ENCODE measurements at places on chromosomes 1 and 21.

DNA sequence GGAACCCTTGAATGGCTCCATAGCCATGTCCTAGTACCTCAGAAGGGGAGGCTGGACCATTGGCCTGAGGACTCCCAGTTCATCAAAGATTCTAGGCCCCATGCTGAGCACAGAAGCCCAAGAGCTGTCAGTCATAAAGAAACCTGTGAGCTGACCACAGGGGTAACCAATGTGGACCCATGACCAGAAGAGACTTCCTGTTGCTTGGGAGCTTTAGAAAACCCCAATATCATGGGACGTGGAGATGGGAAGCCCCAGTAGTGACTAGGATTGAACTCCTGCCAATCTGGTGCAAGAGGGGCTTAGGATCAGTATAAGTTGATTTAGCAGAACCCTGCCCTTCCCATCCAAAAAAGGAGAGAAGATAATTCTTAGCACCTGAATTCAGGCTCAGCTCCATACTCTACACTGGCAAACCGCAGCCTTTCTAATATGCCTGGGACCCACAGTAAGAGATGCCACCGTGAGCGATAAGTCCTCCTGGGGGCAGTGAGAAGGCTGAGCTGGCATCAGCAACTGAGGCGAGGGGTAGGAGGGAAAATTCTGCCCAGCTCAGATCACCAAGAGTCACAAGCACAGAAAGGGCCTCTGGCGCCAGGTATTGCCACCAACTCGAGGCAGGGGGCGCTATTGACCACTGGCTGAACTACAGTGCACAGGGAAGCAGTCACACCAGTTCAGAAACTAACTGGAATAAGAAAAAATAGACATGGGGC lies 108.9 kb downstream of the CAPN8 start:
- peak; percentile 57 for DNase-seq

- DNase-seq: no peak
Observed at GRCh38 chr1:53501065-53502005, 42.1 kb downstream of the DMRTB1 start.

- DNase-seq: peak; percentile 92
Observed at GRCh38 chr1:181149326-181150125, 61.0 kb downstream of the IER5 start.

GRCh38 chr1:198825254-198825653 lies 186.4 kb downstream of the PTPRC start:
- no peak for DNase-seq

DNA sequence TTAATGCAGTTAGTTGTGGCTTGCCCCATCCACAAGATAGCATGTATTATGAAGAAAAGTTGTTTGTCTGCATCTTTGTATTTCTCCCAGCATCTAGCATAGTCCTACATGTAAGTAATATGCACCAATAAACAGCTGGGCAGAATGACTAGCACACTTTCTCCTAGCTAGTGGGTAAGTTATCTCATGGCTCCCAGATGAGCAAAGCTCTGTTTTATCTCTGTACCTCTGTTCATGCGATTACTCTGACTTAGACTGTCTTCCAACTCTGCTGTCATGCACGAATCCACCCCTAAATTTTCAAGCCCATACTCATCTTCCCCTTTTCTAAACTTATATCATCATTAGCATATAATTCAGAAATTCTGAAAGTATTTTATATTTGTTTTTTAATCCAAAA lies 37.5 kb upstream of the KCTD3 start:
- no peak for DNase-seq

DNA sequence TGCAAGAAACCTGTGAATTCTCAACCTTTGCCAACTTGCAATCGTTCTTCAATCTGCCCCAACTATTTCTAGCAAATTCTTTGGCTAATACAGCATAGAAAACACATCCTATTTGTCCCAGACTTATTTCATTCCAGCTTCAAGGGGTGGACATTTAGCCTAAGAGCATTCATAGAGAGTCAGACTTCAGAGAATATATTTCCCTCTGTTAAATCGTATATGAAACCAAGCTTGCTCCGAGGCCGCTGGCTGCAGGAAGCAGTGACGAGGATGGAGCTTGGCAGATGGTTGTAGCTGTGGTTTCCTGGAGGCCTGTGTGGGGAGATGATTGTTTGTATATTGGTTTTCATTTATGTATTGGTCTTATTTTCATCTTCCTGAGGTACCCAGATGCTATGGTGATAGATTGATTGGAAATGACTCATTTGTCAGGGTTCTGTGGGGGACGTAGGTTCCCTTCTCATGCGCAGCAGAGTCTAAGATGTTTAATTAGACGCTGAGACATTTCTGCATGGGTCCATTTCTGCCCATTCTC lies 26.1 kb downstream of the MAN1C1 start:
- peak; percentile 91 for DNase-seq

- DNase-seq: no peak
Observed at GRCh38 chr1:155188268-155188667, 14.6 kb downstream of the TRIM46 start.

- no peak for DNase-seq
Observed at GRCh38 chr1:195238313-195238712, 1369.9 kb downstream of the KCNT2 start.

Measured in activated CD8-positive, alpha-beta T cell treated with anti-CD3 and anti-CD28 coated beads, Interleukin-2, amount 10 ng/mL, durations not matched to agents 7 days and 5 days (primary cell).